ENCODE measurements at places on chromosomes 16 and 17.

DNA sequence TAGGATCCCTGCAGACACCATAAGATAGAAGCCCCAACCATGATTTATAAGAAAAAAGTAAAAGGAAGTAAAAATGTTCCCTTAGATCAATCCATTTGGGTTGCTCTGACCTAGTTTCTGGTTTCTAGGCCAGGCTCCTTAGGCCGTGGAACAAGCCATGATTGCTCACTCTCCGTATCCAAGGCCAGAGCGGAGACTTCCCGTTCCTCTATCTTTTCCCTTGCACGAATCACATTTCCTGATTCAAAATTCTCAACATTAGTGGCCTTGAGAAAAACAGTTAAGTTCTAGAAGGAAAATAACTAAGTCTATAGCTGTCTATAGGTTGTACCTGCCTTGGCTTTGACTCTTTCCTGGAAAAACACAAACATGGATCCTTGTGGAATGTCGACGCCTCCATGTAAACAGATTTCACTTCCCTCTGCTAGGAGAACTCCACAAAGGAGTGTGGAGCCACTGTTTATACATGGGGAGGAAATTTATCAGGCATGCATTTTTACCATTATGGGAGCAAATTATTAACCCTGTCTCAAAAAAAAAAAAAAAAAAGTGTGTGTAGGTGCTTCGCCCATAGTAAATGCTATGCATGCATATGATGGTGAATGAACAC is 149.6 kb downstream of the ZFHX3 start:
- no peak for DNase-seq

DNA sequence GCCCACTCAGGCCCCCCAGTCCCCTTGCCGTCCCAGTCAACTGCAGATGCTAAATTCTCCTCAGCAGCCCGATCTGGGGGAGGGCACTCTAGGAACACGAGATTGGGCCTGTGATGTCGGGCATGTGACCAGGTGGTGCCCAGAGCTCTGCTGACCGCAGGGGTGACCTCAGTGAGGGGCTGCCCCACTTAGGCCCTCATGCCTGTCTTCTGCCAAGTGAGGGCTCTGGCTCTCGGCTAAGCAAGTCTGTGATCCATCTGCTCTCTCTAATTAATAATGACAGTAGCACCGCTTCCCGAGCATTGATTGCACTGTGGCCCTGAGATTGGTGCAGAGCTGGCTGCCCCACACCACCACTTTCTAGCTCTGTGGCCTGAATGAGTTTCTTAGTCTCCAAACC is 138.8 kb downstream of the MRM1 start:
- DNase-seq = no peak

DNA sequence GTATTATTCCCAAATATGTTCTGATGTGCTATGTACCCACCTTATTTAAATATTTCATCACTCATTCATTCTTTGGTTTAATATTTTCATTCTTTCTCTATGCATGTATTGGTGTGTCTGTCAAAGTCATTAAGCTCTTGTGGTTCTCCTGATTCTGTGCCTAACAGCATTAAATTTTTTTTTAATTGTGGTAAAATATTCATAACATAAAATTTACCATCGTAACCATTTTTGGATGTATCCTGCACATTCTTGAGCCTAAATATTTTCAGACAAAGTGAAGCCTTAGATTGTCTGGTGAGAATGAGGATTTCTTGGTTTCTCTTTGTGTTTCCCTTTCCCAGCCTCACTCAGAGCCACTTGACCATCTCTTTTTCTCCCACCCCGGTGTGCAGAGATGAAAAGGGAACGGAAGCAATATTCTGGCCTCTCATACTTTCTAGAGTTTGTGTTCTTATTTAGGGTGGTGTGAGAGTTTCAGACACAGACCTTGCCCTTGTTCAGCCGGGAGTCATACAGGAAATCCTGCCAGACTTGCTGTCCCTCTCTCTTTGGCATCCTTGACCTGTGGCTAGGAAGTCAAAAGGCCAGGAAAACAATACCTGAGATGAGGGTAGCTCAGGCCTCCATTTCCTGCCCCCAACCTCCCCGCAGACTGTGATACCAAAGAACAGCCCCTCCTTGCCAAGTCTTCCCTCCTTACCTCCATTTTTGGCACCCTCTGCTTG is 4.9 kb downstream of the CCL5 start:
- DNase-seq = no peak

DNA sequence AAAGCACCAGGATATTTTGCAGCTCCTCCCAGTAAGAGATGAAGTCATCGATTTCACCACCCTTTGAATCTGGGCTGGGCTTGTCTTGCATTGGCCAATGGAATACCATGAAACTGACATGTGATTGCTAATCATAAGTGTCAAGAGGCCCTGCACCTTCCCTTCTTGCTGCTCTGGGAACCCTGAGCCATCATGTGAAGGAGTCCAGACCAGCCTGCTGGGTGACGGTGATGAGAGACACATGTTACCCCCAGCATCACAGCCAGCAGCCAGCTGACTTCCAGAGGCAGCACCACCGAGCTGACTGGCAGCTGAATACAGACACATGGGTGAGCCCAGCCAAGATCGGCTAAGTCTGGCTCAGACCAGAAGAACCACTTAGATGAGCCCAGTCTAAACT is 43.6 kb upstream of the CACNG4 start:
- no peak for DNase-seq

DNA sequence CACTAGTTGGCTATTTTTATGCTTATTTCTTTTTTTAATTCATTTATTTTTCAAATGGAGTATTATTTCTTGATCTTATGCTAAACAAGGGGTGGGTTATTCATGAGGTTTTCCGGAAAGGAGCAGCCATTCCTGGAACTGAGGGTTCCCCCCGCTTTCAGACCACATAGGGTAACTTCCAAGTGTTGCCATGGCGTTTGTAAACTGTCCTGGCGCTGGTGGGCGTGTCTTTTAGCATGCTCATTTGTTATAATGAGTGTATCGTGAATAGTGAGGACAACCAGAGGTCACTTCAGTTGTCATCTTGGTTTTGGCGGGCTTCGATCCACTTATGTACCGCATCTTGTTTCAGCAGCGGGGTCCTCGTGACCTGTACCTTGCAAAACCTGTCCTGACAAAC is 29.6 kb upstream of the ASGR2 start:
- no peak for DNase-seq

- DNase-seq = no peak
These were observed 9.8 kb upstream of the GSE1 start for GRCh38 chr16:85603203-85603755.

DNA sequence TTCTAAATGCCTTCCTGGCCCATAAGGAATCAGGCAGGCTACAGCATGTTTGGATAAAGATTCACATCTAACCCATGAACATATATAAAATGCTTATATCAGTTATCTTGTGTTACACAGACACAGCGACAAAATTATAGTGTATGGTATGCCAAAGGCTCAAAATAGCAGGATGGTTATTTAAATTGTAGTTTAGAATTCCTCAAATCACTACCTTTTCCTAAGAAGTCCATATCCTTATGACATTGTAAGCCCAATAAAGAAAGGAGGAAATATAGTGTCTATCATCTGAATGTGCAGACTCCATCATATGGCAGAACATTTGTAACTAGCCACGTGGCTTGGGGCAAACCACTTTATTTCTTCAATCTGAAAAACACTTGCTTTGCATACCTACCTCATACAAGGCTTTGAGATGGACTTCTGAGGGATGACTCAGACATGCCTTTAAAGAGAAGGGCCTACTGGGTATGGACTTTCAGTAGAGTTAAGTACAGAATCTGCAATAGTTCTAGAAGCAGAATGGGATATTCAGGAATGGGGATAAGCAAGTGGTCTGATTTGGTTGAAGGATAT is 12.1 kb upstream of the DHX8 start:
- DNase-seq = peak; percentile 31

GRCh38 chr17:39605492-39606433 is 2.0 kb downstream of the NEUROD2 start:
- no peak for DNase-seq

DNA sequence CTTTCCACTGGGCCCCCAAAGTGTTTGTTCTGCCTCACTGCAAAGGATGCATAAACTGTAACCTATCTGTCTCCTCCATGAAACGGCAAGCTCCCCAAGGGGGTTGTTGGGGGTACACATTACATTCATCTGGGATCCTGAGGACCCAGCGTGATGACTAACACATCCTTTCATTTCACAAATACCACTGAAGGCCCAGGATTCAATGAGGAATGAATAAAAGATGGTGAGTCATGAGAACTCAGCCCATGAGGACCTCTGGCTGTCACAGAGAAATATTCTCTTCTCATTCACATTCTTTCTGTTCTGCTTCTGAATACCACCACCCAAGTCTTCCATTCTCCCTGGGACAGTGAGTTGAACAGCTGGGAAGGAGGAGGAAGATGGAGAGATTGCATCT is 149.8 kb downstream of the RBFOX3 start:
- DNase-seq = peak; percentile 48

Data from EL (cell line).